Sciatic nerve (tissue), 2 donors: ENCODE measurements at places on chromosomes 1 and 21.
A peak's percentile ranks its signal among the peaks of the same experiment; 100 is the strongest.

DNA sequence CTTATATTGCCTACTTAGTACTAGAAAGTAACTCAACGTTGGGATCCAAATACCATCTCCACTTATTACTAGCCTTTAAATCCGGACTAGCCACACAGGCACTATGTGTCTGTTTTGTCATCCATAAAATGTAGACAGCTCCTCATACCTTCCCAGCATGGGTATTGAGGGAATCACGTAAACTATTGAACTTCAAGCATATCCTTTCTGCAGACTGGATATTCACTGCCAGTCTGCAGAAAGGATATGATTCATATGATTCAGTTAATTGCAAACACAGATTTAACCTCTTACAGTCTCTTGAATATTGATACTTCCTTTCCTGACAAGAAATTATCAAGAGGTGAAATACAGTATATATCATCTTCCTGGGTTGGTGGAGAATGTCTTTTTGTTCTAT is 186.0 kb downstream of the LEPR start:
- no peak for DNase-seq

- DNase-seq, result no peak
These were observed 13.0 kb downstream of the RCC1 start for GRCh38 chr1:28518745-28519341.

GRCh38 chr1:77874804-77875445 is 13.5 kb upstream of the NEXN start:
- DNase-seq, result no peak

DNA sequence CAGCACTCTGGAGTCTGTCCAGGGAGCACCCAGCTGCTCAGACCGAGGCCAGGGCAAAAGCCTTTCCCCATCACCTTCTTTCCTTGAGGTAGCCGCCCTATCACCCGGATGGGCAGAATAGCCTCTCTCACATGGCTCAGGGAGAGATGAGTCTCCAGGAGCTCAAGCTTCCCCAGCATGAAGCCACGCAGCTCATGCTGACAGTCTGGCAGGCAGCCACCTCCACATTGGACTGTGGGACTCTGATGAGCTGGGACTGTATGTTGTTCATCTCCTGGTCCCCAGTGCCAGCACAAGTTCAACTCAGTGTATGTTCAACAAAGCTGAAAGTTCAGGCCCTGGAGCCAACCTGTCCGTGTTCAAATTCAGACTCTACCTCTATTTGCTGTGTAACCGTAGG is 75.2 kb upstream of the ZC3H12A start:
- no peak for DNase-seq

- no peak for DNase-seq
These were observed 60.3 kb downstream of the FAAP20 start for GRCh38 chr1:2134266-2134620.

- no peak for DNase-seq
These were observed 53.6 kb upstream of the ZNF644 start for GRCh38 chr1:91075233-91076135.

GRCh38 chr1:87179851-87180519 is 148.7 kb upstream of the LMO4 start:
- DNase-seq, result no peak

GRCh38 chr21:45576838-45577737 is 34.8 kb upstream of the SLC19A1 start:
- peak; percentile 51 for DNase-seq

GRCh38 chr1:209627732-209628196 is 24.5 kb downstream of the LAMB3 start:
- DNase-seq, result peak; percentile 86

- DNase-seq, result no peak
These were observed 56.3 kb downstream of the POU2F1 start for GRCh38 chr1:167276969-167277368.

- no peak for DNase-seq
These were observed 60.8 kb downstream of the ELK4 start for GRCh38 chr1:205570796-205571537.

DNA sequence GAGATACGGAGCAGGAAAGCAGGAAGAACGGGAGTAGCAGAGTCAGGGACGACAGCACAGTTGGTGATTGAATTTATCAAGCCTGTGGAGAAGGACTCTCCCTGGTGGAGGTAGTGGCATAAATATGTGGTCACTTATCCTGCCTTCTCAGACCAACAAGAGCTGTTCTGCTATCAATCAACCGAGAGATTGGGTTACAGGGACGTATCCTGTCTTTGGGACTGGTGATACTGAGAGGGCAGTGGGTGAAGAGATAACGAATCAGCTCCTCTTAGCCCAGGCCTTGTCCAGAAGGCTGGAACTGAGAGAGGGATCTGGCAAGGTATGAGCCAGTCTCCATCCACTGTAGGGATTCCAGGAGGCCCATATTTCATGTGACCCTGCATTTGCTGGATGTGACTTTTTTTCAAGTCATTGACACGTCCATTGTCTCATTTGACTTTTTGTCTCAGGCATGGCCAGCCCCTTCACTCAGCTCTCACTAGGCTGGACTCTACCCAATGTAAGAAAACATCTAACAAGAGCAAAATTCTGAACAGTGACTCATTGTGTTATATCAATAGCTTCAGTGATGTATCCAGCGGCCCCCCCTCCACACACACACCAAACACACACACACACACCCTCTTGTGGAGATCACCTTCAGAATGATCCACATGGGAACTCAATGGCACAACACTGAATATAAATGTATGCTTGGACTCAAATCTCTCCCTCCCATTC is 11.3 kb downstream of the C1orf116 start:
- no peak for DNase-seq

DNA sequence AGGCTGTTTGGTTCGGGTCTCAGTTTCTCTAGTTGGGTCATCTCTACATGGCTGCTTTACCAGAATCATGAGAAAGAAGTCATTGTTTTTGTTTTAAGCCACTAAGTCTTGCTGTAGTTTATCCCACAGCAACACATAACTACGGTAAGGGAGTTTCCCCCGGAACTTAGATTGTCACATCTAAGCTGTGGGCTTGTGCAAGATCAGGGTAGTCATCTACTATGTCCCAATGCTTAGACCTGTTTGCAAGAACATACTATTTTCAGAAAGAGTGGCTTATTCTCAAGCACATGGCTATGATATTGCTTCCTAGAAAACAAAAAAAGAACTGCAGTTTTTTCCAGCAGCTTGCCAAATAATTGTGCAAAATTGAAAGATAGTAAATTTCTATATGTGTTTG is 18.0 kb upstream of the OLIG2 start:
- DNase-seq, result no peak

DNA sequence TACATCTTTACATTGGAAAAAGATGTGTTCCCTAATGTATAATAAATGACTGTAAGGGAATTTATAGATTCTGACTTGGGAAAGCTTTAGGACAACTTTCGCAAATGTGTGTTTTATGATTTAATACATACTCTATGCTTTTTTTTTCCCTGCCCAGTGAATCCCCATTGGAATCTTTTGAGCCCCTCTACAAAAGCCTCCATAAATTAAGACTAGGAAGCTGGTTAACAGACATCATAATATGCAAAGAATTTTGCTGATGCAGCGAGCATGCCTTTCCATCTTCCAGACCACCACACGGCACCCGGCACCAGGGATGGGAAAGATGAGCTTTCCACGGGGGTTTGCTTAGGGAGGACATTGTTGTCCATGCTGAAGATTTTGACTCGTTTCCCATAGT is 156.1 kb upstream of the IVNS1ABP start:
- DNase-seq, result no peak

DNA sequence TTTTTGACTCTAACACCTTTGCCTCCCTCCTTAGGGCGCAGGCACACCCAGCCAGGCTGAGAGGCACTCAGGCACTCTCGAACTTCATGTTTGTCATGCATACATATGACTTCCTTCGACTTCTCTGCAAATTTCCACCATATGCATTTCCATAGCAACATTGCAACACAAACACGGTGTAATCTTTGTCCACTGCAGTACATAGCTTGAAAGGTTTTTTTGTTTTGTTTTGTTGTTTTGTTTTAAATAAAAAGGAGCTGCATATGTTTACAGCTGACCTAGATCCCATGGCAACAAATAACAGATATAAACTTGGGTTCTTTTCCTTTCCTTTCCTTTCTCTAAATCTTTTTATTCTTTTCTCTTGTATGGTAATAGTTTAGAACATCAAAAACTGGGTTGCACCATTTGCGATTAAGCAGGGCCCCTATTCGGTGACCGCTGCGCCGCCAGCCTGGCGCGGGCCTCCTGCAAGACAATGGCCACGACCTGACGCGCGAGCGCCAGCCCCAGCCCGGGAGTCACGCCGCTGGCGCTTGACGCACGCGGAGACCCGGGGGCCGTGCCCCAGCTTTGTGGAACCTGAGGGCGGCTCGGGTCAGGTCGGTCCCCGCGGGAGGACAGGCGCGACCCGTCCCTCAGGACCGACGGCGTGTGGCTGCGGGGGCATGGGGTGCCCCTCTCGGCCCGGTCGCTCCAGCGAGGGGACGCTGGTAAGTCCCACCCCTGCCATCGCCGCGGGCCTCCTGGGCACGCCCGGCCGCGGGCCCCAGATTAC is 35.2 kb downstream of the CCN1 start:
- no peak for DNase-seq

- DNase-seq, result peak; percentile 72
These were observed 312.3 kb upstream of the FAM78B start for GRCh38 chr1:166479052-166479631.

- no peak for DNase-seq
These were observed 552.2 kb upstream of the NCAM2 start for GRCh38 chr21:20445971-20446370.

GRCh38 chr1:157399343-157399983 is 152.9 kb downstream of the FCRL5 start:
- DNase-seq, result no peak

DNA sequence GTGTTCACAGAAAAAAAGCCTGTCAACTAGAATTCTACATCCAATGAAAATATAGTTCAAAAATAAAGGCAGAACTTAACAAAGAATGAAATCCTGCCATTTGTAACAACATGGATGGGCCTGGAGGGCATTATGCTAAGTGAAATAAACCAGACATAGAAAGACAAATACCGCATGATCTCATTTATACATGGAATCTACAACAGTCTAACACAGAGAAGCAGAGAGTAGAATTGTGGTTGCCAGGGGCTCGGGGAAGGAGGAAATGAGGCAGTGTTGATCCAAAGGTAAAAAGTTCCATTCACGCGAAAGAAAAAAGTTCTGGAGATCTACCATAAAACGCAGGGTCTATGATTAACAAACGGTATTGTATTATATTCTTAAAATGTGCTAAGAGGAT is 282.6 kb downstream of the MRPL39 start:
- no peak for DNase-seq

- no peak for DNase-seq
These were observed 4.5 kb downstream of the PLXNA2 start for GRCh38 chr1:208239473-208240381.

- no peak for DNase-seq
These were observed 26.2 kb upstream of the PADI4 start for GRCh38 chr1:17281775-17282181.

GRCh38 chr1:235843461-235843961 is 23.2 kb downstream of the LYST start:
- no peak for DNase-seq

DNA sequence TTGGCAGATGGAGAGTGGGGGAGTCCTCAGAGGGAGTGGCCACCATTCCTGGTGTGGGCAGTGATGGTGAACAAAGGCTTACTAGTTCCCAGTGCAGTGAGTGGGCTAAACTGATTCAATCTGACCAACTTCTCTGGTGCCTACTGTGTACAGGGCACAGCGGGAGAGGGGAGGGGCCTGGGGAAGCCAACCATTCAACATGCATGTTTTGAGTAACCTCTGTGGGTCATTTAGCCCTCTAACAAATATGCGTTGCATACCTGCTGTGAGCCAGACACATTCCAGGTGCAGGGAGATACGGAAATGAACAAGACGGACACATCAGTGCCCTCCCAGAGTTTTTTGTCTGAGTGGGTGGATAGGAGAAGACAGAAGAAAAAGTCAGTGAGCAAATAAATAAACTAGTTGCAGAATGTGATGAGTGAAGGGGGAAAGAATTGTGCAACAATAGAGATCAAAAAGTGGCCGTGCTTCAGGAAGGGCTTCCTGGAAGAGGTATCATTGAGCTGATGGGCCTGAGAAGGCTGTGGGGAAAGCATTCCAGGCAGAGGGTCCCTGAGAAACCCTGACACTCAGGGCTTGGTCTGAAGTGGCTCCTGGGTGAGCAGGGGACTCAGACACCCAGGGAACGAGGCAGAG is 78.8 kb downstream of the EPHB2 start:
- DNase-seq, result no peak

GRCh38 chr1:245272676-245273075 is 117.9 kb downstream of the KIF26B start:
- DNase-seq, result no peak

- no peak for DNase-seq
These were observed 1.2 kb downstream of the TAL1 start for GRCh38 chr1:47230692-47231300.

GRCh38 chr1:191895462-191896058 is 262.7 kb upstream of the RGS18 start:
- DNase-seq, result no peak

DNA sequence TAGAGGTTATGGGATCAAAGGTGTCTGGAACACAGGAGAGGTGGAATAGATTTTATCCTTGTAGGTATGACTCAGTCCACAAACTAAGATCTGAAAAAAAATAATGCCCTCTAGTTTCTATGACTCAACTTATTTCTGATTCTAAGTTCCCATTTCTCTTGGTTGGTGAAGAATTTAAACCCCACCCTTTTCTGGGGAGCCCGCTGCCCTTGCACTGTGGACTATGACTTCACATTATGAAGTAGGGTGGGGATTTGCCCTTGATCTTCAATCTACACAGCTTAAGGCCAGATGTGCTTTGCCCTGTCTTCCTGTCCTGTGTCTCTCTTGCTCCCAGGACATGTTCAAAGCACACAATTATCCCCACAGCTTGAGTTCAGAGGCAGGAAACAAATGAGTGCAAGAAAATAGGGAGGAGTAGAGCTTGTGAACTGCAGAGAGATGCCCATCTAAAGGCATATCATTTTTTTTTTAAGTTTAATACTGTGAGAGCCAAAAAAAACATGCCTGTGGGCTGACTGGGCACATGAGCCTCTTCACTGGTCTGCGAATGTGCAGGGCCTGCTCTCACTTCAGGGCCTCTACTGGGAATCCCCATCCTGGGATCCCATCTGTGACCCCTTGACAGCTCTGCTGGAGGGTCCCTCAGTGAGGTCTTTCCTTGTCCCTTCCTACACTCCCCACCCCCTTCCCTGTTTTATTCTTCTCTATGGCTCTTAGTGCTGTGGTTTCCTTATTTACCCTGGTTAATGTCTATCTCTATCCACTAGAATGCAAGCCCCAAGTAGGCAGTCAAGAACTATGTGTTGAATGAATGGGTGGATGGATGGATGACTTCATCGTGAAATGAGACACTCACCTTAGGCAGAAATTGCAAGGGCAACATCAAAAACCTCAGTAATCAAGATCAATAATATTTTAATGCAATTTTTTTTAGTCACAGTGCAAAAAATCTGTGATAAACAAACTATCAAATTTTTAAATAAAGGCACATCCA is 61.5 kb downstream of the CD58 start:
- no peak for DNase-seq

GRCh38 chr1:37865348-37866120 is 6.1 kb upstream of the MTF1 start:
- DNase-seq, result no peak
